ENCODE measurements at places on chromosomes 5 and 9. TPM values are rescaled to one million over a fixed set of nuclear protein-coding genes. Genes with fewer than 3 reads are reported as not detected.

FAM153A gene
- not detected for polyA plus RNA-seq

PRRX2 gene
- 5.8 TPM for polyA plus RNA-seq

COL15A1 gene
- polyA plus RNA-seq, result 0.18 TPM

SGCD gene
- polyA plus RNA-seq, result 0.05 TPM

FBP2 gene
- not detected for polyA plus RNA-seq

PCDHB11 gene
- 0.33 TPM for polyA plus RNA-seq

GFI1B gene
- polyA plus RNA-seq, result 0.28 TPM

SLC34A1 gene
- not detected for polyA plus RNA-seq

SLC6A7 gene
- polyA plus RNA-seq, result not detected

Data from GM23338 (cell line).